ENCODE measurements at places on chromosomes 5 and 9.

DNA sequence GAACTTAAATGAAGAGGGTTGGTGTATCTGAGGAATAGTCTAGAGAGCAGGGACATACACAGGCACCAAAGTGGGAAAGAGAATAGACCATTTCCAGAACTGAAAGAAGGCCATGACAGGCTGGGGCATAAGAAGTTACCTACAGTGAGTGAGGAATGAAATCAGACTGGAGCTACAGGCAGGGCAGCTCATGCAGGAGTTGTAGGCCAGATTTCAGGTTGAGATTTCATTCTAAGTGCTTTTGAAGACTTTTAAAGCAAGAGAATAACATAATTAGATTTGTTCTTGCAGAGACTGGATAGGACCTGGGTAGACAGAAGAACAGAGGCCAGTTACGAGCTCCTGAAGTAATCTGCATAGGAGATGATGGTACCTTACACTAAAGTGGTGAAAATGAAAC lies 280.8 kb downstream of the KIAA0825 start:
- no peak for DNase-seq

DNA sequence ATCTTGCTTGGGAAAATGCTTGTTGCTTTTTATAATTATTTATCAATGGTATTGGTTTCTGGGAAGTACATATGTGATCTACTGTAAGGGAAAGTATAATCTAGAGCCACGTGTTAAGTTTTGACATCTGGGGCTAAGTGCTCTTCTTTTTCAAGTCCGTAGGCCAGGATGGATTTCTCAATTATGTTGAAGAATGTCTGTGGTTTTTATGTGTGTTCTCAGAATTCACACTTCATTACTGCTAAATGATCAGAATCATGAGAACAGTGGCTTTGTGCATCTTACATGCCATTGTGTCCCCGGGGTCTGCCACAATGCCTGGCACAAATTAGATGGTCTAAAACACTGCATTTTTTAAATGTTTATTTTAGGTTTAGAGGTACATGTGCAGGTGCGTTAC lies 14.5 kb upstream of the AUH start:
- DNase-seq: no peak

- no peak for DNase-seq
Observed at GRCh38 chr5:129496421-129496820, 36.3 kb downstream of the ADAMTS19 start.

- DNase-seq: no peak
Observed at GRCh38 chr5:59115345-59115744, 532.5 kb downstream of the RAB3C start.

DNA sequence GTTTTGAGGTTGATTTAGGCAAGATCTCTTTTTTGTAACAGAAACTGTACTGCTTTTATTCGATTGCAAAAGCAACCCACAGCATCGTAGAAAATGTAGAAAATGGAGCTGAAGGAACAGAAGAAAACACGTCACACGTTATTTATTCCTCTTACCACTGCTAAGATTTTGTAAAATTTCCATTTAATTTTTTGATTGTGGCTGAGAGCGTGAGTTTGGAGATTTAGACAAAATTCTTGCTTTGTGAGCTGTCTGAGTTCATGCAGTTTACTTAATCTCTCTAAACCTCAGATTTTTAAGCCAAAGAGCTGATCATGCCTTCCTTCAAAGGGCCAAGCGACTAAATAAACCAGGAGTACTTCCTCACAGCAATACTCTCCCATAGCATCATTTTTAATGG lies 24.8 kb downstream of the DPYSL3 start:
- DNase-seq: no peak

DNA sequence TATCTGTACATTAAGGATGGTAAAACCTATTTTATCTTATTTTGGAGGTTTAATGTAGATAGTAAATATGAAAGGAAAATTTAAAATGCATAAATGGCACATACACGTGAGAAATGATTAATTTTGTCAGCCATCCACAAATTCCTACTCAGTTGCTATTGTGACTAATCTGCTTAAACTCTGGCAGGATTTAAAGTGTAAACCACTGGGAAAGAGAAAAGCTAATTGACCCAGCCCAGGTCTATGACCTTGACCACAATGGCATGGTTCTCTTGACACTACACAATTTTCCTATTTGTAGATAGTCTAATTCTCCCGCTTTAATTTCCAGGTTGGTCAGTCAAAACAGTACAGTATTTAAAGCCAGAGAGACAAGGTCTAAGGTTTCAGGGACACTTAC lies 459.0 kb upstream of the KLF4 start:
- DNase-seq: no peak

- DNase-seq: no peak
Observed at GRCh38 chr5:134003064-134003816, 1.5 kb downstream of the VDAC1 start.

DNA sequence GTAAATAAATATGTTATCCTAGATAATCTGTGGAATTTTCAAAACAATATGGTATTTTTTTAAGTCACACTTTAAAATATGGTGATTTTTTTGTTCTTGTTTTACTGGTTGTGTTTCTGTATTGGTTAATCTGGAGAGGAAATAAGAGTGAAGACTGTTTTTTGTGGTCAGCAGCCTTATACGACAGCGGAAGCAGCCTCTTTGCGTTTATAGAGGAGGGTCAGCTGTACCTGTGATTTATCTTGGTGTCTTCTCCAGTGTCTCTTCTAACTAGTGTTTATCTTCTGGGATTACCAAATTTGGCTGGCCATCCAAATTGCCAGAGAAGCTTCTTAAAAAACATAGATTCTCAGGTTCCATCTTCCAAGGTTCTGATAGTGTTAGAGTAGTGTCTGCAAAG lies 58.7 kb downstream of the ICE1 start:
- DNase-seq: no peak

GRCh38 chr9:130634801-130635200 lies 29.6 kb upstream of the PRDM12 start:
- DNase-seq: no peak

DNA sequence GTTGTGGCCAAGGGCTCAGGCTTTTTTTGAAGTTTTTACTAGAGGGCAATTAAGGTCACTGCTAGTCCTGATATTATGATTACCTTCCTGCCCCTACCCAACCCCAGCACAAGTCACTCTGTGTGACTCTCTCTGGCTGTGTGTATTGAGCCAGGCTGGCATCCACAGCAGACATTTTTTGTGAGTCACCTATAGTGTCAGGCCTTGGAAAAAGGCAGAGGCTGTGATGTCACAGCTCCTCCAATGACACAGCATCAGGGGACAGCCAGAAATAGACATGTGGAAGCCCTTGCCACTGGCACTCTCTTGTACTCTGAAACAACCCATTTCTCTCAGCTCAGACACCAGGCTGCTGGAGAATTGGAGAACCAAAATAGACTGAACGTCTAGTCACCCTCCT lies 145.4 kb downstream of the NMUR2 start:
- DNase-seq: no peak

- DNase-seq: no peak
Observed at GRCh38 chr9:126838895-126839294, 21.5 kb upstream of the ZBTB34 start.

DNA sequence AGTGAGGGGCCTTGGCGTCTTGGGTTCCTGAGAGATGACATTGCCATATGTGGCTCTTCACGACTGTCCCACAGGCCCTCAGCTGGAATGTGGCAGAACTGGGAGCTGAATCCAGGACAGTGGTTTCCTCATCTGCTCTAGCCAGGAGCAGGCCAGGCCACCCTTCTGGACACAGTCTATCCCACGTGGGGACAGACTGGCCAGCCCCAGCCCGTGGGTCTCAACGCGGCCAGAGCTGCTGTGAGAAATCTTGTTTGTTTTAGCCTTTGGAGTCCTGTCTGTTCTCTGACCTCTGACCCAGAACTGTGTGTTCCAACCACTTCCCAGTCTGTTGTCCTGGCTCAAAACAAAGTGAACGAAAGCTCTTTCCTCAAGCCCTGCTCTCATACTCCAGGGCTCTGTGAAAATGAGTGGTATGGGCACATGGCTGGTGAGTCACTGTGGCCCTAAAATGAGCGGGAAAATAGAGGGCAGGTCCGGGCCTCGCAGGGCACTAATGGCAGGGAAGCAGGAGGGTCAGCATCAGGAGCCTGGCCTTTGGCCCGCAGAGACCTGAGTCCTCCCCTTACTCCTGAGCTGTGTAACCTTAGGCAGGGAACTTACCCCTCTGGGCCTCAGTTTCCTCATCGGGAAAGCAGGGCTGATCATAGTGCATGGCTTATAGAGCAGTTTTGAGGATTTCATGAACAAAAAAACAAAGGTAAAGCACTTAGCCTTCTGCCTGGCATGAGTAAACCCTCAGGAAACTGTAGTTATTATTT lies 34.8 kb upstream of the GLRX start:
- no peak for DNase-seq

DNA sequence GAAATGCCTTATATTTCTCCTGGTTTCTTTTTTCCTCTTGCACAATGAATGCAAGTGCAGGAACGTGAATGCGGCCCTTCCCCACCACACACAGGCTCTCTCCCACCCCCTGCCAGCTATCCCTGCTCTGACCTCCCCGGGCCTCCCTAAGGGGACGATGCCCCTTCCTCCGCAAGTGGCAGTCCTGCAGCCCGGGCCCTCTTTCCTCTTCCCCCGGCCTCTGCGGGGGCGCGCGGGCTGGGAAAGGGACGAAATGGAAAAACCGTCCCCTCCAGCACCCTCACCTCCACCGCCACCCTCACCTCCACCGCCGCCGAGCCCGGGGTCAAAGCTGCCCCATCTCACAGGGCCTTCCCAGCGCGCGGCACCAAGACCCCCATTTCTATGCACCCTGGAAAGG lies 44.7 kb downstream of the GAS1 start:
- no peak for DNase-seq

All from T-helper 22 cell (primary cell).